ENCODE measurements at places on chromosomes 2 and 18. TPM values are rescaled to one million over a fixed set of nuclear protein-coding genes. Genes with fewer than 3 reads are reported as not detected.

Gene EVX2
- not detected for total RNA-seq

DNA sequence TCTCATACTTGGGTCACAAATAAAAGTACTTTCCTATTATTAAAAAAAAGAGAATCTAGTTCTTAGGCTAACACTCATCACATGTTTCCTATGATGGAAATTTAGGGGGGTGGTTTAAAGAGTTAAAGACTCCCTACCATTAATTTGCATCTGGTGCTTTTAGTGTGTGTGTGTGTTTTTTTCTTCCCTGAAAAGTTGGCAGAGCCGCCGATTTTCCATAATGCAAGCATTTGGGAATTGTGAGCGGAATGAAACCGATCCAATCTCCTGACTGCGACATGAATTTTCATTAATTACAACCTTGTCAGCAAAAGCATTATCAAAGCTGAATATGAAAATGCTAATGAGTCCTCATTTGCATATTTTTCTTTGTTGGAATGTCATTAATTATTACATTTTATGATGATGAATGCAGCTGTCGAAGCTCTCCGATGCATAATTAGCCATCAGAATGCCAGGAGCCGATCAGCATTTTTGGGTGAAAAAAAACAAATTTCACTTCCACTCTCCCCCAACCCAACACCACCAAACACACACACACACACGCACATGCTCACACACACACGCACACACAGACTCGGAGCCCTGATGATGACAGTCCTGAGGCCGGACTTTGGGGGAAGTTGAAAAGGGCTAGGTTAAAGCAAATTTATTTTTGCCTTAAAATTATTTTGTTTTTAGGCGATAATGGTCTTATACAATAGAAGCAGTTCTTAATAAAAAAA is 165.4 kb downstream of the TCF4 start:
- no peak for DNase-seq

DNA sequence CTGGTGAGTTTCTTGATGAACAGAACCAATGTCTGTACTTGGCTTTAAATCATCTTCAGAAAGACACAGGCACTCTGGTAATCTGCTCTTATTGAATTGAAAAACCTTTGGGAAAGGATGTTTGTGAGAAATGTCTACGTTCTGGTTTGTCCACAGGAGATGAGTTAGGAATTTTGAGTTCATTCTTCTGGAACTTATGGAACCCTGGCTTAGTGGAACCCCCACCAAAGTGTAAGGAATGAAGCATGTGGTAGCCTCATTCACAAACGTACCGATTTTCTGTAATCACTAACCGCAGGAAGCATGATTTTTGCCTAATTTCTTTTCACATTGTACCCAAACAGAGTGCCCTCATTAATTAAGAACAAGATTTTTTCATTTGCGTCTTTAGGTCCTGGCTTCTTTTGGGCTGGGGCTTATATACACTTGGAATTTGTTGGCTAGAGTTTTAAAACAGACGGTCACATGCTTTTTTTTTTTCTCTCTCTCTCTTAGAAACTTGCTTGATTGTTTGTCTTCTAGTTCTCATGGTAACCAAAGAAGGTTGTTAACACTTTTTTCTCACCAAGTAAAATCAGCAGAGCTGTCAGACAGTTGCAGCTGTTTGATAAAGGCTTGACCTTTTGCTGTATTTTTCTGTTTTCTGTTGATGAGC is 314.1 kb upstream of the THUMPD2 start:
- no peak for DNase-seq

DNA sequence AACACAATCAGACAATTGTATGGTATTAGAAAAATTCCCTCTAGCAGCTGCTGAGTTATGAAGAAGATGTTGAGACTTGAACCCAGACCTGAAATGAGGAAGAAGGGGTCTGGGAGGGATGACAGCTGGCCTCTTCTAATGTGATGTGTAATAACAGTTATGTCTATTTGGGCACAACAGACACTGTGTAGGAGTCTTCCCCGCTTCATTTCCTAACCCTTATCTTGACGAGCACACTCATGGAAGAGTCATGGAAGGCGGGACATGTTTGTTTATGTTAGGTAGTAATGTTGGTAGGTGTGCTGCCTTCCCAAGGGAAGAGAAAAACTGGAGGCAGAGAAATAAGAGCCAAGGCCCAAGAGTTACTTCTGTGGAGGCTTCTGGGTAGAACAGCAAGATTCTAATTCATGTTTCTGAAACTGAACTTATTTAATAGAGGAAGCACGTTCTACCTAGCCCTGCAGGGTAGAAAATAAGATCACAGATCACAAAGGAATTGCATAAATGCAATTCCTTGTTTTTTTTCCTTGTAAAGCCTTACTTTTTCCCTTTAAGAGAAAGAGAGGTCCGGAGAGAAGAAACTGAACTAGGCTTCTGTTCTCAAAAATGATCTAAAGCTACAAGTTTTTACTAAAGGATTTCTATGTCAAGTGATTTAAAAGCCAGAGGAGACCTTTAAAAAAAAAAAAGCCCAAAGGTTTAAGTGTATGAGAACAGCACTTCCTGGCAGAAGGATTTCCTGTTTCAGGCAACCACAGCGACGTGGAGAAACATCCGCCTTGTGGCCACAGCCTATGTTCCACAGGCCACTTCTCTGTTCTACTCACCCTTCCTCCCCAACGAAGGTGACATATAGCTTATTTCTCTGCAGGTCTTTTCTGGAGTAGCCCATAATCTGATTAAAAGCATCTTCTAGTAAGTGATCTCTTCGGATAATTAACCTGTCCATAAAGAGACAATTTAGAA is 68.5 kb upstream of the STK17B start:
- no peak for DNase-seq

DNA sequence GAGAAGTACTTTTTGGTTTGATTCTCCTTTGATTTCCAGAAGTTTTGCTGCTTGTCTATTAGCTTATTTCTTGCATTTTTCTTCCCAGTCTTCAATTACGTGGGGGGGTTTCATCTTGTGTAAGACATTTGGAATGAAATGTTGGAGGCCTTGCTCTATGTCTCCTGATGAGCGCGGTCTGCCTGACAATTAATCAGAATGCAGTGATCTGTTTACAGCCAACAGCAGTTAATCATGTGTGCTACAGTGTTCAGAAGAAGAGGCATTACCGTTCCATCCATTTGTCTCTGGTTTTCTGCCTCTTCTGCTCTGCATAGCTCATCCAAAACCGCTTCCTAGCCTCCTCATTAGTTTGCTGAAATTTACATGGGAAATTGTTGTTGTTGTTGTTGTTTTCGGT is 134.4 kb upstream of the ST6GAL2 start:
- no peak for DNase-seq

Gene GCG
- total RNA-seq, result not detected

DNA sequence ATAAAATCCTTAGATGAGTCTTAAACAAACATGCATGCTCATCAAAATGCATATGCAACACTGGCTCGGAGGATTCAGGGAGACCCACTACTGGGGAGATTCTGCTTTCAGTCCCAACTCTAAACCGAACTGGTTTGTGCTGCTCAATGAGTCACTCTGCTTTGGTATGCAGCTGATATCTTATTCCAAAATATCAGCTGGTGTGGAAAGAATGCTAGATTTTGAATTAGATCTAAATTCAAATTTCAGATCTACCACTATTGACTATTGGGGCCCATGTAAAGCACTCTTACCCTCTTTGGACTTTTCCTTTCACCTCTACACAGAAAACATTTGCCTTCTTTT is 39.2 kb upstream of the TTN start:
- no peak for DNase-seq

- DNase-seq, result no peak
These were observed 12.1 kb upstream of the GBX2 start for GRCh38 chr2:236180076-236180816.

- no peak for DNase-seq
These were observed 580.1 kb downstream of the ZEB2 start for GRCh38 chr2:143939626-143940330.

- DNase-seq, result no peak
These were observed 3.3 kb downstream of the RNF125 start for GRCh38 chr18:32021756-32022564.

Gene SERPINB13
- total RNA-seq, result not detected

Gene UNC80
- total RNA-seq, result 0.17 TPM

Gene CRACDL
- total RNA-seq, result 0.24 TPM

GRCh38 chr2:54424555-54425163 is 31.5 kb upstream of the SPTBN1 start:
- DNase-seq, result no peak

DNA sequence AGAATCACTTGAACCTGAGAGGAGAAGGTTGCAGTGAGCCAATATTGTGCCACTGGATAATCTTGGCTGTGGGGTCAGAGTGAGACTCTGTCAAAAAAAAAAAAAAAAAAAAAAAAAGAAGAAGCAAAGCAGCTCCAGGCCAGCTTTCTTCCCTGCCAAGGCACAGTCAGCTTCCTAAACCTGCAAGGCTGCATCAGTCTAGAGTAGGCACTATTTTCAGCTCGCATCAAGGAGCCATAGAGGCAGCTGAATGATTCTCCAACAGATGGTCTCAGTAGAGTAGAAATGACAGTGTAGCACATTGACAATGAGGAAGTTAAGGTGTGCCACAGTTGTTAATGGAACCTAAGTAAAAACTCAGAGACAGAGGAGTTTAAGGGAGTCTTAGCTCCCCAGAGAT is 35.6 kb downstream of the BMP10 start:
- no peak for DNase-seq

GRCh38 chr2:19332503-19332902 is 25.9 kb downstream of the OSR1 start:
- no peak for DNase-seq

DNA sequence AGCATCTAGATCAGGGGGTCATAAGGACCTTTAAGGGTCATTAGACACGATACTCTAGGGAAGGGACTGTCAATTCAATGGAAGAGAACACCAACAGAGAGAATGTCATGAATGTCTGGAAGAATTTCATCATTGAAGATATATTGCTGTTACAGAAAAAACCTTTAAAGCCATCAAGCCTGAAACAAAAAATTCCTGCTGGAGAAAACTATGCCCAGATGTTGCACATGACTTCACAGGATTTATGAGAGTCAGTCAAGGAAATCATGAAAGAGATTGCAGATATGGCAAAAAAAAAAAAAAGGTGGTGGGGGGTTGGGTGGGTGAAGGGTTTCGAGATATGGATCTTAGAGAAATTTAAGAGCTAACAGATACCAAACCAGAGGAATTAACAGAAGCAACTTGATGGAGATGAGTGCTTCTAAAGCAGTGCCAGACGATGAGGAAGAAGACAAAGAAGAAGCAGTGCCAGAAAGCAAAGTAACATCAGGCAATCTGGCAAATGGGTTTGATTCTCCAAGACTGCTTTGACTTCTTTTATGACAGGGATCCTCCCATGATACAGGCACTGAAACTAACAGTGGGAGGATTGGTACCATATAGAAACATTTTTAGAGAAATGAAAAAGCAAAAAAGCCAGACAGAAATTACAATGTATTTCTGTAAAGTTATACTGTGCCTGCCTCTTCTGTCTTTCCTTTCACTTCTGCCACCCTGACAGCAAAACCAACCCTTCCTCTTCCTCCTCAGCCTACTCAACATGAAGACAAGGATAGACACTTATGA is 28.5 kb downstream of the MAP4K3 start:
- no peak for DNase-seq

Gene RAB6C
- total RNA-seq, result not detected

Gene WIPF1
- 6.9 TPM for total RNA-seq

DNA sequence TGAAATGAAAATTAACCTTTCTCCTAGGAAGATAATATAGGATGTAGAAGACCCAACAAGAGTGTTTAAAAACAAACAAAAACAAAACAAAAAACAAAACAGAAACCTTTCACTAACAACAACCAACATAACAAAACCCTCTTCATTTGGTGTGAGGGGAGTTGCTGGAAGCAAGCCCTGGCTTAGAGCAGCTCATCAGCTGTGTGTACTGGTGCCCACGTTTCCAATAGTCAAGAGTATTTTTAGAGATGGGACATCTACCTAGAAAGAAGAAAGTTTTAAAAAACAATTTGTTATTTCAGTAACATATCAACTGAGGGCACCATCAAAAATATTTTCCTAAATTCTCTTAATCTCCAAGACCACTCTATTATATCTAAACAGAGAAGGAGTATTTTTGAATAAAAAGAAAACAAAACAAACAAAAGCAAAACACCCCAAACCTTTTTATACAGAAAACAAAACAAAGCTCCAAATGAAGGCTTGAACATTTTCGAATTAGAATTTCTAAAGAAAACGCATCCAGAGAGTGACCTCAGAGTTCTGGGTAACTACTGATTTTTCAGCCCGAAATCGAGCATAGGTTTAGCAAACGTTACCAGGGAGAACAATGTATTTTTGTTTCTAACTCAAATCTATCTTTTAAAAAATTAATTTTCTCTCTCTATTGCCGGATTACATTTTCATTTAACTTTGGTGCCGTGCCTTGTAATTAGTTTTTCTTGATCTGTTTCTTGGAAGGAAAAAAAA is 134.6 kb downstream of the INSIG2 start:
- DNase-seq, result no peak

DNA sequence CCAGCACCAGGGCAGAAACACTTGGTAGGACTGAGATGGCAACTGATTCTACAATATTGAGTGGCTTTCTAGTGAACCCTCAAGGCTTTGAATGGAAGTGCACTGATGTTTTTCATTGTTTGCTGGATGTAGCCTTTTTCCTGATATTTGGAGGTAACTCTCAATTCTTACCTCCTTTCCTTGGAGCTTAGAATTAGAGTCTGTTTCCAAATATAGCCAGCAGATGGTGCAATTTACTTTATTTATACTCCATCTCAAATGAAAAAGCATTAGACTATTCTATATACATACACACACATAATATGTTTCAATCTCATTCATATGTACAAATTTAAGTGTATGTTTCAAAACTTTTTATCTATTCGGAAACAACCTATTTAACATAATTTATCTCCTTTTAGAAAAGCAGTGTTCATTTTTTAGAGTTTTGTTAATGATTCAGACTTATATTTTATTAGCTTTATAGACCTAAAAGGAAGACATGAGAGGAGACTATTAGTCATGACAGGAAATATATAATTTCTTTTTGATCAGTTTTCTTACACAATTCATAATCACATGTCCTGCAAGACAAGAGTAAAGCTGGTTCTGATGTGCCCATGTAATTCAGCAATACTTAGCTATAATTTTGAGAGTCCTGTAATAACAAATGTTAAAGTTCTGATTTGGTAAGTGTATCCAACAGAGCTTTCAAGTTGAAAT is 124.8 kb downstream of the NUP35 start:
- peak; percentile 19 for DNase-seq

DNA sequence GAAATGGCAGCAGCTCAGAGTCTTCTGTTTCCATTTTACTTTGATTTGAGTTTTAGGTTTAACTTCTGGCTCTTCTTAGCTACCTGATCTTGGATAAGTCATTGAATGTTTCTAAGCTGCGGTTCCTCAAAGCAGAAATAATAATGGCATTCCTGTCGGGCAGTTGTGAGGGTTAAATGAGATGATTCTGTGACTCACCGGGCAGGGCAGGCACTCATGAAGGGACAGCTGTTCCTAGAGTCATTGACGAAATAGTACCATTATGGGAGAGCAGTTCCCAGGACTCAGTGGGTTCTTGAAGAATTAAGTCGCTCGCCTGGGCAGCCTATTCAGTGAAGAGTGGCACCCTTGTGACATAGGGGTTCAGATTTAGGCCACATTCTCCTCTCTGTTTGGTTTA is 10.3 kb downstream of the TRIB2 start:
- no peak for DNase-seq

Gene PRKAG3
- not detected for total RNA-seq

All from H7 (cell line).